ENCODE measurements at places on chromosomes 4 and X. TPM values are rescaled to one million over a fixed set of nuclear protein-coding genes. Genes with fewer than 3 reads are reported as not detected.
A peak's percentile ranks its signal among the peaks of the same experiment; 100 is the strongest.

DNA sequence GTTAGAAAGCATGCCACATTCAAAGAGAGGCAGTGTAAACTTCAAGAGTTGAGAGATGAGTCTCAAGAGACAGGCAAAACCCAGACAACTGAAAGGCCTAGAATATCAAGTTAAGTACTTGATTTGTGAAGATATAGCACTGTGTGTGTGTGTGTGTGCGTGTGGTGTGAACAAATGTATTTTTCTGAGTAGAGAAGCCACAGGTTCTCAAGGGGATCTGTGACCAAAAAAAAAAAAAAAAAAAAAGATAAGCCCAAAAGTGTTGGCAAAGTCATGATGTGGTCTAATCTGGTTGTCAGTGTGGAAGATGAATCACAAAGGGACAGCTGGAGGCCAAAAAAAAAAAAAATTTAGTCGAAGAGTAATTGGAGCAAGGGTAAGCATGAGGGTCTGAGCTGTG, 3.9 kb downstream of the RIPPLY1 start:
- no peak for DNase-seq

DNA sequence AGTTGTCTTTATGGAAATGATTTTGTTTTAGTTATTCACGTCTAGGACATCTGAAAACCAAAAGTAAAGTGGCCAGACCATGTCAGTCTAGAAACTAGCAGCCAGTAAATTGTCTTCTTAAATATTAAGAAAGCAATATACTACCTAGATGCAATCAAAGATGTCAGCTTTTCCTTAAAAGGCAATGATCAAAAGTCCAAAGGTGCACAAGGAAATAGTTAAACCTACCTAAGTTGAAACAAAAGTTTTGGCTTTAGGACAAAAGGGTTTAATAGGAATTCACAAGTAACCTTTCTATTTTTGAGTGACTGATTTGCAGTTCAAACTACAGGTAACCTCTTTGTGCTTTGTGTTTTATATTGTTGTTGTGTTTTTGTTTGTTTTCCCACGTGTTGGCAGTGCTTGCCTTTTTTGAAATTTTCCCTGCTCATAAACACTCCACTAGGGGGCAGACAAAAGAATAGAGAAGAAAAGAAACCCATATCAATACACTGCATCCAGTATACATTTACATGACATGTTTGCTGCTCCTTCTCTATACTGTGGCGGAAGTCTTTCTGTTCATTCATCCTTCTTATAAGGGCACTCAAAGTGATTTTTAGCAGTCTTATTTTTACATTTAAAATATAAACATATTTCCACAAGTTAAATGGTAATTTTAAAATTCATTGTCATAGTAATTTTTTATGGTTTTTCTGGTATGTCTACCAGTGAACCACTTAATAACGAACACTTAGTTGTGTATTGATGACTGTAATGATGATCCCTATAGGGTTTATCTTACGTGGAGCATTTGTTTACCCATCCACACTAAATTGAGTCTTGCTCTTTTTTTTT, 62.7 kb downstream of the GAB1 start:
- DNase-seq, result no peak

- DNase-seq, result no peak
Measured at GRCh38 chr4:114019969-114020358, 40.5 kb upstream of the ARSJ start.

GRCh38 chr4:84338367-84338766, 160.7 kb downstream of the NKX6-1 start:
- DNase-seq, result no peak

DNA sequence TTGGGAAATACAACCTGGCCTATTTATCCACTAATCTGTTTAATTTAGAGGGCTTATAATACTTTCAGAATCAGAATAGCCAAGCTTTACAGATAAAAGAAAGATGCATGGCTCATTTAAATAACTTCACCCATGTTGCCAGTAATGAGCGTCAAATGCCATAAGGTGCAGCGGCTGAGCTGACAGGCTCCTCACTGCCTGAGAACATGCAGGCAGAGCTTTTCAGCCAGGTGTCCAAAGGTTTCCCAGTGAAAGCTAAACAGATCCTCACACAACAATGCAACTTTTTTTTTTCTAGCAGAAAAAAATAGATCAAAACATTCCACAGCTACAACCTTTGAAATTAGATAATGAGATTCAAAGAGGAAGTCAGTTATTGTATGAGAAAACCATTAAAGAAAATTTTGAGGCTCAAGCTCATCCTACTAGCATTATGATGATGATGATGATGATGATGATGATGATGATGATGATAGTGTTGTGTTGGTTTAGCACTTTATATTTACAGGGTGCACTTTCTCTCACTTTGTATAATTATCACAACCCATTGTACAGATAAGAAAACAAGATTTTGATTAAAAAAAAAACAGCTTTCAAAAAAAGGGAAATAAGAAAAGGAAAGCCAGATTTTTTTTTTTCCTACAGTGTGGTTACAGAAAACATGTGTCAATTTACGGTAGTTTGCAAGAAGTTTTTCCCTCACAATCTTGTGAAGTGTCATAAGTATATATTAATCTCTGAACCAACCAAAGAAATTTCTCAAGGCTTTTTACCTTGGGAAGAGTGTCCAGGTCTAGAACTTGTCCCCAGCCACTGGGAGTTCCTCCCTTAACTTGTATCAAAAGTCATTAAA, 12.2 kb upstream of the TNIP3 start:
- no peak for DNase-seq

DNA sequence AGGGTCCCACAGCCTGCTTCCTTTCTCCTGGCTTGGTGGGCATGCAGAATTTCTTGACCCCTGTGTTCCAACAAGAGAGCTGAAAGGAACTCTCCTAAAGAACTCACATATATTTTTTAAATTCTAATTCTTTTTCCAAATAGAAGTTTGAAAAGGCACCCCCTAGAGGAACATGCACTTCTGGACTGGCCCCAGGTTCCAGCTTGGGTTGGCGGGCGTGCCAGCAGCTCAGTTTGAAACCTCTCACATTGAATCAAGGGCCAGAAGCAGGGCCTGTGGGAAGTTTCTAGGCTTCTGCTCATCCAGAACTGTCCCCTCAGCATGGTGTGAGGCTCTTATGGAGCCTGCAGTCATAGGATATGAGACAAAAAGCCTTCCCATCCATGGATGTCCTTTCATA, 132.6 kb downstream of the ATG4A start:
- no peak for DNase-seq

The TLR1 gene
- 4.7 TPM for total RNA-seq

DNA sequence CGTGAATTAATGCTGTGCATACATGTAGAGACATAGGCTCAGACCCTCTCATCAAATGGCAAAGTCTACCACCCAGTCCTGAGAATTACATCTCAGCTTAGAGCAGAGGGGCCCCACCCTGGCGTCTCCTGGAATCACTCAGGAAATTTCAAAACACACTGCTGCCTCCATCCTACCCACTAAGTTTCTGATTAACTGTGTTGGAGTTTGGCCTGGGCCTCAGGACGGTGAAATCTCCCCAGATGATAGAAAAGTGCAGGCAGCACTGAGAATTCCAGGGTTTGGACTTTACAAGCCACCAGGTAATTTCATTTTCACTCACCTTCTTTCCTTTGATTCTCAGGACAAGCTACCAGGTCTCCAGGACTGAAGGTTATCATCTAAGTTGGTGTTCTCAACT, 3.3 kb upstream of the FAM9C start:
- no peak for DNase-seq

DNA sequence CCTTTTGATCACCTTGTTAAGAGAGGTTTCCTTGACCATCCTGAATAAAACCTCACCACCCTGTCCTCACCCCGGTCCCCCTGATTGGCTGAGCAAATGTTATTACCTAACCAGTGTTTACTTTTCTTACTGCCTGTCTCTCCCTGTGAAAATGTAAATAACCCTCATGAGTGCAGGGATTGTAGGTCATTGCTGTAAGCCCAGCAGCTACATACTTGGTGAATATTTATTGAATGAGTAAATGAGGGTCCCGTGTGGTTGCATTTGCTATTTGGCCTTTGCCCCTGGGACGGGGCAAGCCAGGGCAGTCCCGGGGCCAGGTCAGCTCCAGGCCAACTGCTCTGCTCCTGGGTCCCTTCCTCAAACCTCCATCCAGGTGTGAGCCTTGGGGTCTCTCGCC, 55.5 kb upstream of the CLCN4 start:
- peak; percentile 58 for DNase-seq
